ENCODE measurements at places on chromosomes 1 and 21.

GRCh38 chr1:85479491-85479890, 14.5 kb upstream of the DDAH1 start:
- no peak for DNase-seq

- no peak for DNase-seq
Observed at GRCh38 chr21:45109831-45110492, 35.6 kb downstream of the ADARB1 start.

DNA sequence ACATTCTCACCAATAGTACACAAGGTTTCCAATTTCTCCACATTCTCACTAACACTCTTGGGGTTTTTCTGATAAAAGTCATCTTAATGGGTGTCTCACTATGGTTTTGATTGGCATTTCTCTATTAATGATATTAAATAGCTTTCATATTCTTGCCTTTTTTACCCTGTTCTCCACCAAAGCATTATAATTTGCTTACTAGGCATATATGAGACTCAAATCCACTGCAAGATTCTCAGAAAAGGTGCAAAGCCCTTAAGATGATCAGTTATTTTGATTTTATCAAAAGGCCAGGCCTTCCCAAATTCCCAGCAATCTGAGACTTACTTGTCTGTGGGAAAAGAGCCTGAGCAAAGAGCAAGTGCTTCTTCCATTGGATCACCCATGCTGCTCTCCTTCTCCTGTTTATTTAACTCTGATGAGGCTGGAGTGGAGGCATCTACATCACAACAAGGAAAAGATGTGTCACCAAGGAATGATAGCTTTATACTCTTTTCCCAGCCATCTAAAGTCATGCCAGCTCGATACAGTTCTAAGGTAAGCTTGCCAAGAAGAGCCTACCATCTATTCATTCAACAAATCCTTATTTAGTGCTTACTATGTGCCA, 24.6 kb downstream of the CLSPN start:
- DNase-seq, result no peak

DNA sequence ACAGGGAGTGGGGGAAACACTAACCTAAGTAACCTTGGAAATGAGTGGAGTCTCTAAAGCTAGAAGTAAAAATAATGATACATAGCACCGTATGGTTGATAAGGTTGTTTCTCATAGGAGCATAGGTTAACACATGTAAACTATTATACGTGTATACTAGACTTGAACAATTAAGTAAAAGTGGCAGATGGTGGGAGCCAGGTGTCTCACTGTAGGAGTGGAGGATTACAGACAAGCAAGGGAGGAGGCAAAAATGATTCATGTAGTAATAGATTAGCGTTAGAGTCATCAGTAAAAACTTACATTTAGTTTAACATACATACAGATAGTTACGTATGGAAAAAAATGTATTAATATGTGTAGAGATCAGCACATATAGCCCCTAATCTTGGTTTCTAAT, 138.4 kb upstream of the DSCAM start:
- DNase-seq, result no peak

DNA sequence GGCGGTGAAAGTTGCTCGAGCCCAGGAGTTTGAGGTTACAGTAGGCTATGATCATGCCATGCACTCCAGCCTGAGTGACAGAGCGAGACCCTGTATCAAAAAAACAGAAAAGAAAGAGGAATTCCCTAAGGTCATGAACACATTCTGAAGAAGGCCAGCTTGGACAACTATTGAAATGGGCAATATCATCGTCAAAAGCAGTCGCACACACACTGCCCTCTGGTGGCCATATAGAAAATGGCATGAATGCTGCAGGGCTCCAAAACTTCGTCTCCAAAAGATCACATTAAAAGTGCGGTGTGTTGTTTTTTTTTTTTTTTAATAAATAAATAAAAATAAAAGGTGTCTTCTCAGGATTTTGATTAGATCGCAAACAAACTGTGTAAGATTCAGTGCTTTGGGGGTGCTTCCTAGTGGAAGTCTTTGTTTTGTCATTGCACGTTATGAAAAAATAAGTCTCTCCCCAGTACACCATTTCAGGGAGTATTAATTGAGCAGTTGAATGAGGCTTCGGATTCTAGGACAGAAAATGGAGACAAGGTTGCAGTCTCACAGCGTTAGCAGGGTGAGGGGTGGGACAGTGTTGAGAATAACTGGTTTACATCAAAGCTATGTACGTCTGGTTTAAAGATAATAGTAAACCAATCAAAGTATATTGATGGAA, 87.5 kb upstream of the FMN2 start:
- DNase-seq, result no peak

DNA sequence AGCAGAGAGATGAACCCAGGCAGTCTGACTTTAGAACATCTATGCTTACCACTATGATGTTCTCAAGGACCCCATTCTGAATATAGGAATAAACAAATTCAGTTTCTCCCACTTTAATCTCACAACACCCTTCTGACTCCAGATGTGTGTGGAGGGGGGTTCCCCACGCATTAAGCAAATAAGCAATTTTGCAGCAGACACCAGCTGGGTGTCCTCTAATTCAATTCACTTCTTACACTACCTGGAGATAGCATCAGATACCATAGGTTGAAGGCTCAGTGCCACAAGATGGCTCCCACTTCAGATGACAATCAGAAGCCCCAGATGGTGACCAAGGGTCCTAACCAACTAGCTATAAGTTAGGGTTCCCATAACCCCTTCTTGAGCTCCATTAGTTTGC, 30.3 kb upstream of the CEP350 start:
- no peak for DNase-seq

Data from cortex of kidney (tissue), 1 donor.